Erythroblast (primary cell): ENCODE measurements at places on chromosomes 5 and 9.

DNA sequence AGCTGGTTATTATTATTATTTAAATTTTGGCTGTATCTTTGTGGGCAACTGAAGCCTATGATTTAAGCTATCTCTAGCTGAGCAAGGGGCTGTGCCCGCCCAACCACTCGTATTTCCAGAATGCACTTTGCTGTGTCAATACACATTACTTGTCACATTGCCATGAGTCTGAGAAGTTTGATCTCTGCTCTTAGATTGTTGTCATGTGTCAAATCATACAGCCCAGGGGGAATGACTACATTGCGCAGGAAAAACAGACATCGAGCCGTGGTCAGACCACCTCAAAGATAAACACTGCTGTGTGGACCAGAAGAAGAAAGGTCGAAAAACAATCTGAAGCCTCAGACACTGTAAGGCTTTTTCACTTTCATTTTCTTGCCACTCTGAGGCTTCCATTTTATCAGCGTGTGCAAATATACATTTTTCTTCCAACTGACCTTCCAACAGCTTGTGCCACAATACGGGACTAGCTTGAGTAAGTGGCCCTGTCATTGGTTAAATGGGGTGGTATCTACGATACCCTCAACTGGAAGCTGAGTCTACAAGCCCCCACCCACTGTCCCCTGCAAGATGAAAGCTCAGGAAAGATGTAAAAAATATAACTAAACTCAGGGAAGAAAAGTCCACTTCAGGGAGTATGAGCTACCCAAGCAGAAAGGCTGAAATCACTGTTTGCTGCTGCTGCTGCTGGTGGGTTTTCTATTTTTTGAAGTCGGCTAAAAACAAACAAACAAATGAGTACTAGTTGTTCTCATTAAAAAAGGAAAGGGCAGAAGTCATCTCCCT, 603.0 kb downstream of the BNC2 start:
- DNase-seq: no peak

DNA sequence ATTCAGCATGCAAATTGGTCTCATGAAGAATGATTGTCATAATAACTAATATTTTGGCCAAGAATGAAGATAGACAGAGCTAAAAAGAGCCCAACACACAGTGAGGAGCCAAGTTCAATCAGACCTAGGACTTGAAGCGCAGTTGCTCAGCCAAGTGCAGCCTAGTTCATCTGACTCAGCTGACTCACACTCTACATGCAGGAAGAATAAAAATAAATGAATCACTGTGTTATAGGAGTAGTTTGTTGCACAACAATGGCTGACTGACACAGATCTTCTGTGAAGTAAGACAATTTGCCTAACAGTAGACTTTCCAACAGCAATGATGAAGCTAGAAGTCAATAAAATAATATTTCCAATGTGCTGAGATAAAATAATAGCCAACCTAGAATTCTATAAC, 261.5 kb downstream of the CEMIP2 start:
- no peak for DNase-seq

DNA sequence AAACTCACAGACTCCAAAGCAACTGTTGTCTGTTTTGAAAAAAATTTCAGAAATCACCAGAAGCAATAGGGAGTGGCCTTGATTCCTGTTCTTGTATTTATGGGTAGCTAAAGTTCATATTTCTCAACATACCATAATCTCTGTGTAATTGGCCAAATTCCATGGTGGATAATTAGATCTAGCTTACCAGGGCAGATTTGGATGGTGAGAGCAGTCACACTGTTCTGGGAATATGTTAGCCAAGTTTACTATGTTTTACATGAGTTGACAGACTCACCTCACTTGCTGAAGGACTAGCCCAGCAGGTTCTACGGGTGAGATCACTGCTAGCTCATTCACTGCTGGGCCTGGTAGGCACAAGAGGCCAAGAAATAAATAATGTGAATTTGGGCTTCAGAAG, 32.7 kb upstream of the CDKN2B start:
- no peak for DNase-seq

GRCh38 chr9:18346745-18347144, 127.2 kb upstream of the ADAMTSL1 start:
- no peak for DNase-seq

- DNase-seq: no peak
Observed at GRCh38 chr5:35136386-35136785, 88.6 kb upstream of the AGXT2 start.
